Stimulated activated CD4-positive, alpha-beta T cell treated with anti-CD3 and anti-CD28 coated beads, Interleukin-2, amount 100 ng/mL, for 48 hours (primary cell): ENCODE measurements at places on chromosomes 6 and 20.

DNA sequence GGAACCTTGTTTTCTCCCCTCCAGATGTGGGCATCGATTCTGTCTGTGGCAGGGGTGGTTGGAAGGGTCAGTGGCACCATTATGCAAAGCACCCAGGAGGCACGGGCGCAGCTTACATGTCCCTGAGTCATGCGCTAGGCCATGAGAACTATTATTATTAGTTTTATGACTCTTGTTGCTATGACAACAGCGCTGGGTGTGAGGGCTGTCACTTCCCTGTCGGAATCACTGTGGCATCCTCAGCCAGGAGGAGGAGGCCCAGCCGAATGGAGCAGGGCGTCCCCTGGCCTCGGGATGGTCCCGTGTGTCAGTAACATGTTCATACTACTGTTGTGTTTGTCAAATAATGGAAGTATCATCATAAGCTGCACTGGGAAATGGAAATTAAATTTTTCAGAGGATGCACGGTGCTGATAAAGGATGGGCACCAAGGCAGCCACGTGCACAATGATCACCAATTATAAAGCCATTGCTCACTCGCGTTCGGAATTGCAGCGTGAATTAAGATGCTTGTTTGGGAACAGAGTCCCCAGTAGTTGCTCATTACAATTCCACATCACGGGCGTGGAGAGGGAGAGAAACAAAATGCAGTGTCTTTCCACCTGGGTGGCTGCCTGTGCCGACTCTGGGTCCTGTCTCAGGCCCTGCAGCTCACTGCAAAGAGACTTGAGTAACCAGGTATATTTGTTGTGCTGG is 247.9 kb downstream of the CDH4 start:
- no peak for DNase-seq

- DNase-seq: no peak
These were observed 13.1 kb downstream of the GABRR1 start for GRCh38 chr6:89204096-89204495.

DNA sequence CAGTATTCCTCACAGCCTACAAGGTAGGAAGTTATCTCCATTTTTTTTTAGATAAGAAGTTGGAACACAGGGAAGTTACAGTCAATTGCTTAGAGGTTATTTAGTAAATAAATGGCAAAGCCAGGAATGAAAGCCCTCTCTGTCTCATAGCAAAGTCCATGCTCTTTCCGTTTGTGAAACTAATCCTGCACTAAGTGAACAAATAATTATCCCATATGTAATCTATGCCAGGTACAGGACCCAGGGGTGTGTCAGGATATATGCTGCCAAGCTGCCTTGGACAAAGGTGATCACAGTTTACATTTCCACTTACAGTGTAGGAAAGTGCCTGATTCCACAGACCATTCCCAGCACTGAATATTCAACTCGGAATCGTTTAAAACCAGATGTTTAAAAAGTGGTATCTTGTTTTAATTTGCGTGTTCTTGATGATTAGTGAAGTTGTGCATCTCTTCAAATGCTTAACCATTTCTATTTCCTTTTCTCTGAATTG is 13.6 kb upstream of the GMDS start:
- DNase-seq: no peak

DNA sequence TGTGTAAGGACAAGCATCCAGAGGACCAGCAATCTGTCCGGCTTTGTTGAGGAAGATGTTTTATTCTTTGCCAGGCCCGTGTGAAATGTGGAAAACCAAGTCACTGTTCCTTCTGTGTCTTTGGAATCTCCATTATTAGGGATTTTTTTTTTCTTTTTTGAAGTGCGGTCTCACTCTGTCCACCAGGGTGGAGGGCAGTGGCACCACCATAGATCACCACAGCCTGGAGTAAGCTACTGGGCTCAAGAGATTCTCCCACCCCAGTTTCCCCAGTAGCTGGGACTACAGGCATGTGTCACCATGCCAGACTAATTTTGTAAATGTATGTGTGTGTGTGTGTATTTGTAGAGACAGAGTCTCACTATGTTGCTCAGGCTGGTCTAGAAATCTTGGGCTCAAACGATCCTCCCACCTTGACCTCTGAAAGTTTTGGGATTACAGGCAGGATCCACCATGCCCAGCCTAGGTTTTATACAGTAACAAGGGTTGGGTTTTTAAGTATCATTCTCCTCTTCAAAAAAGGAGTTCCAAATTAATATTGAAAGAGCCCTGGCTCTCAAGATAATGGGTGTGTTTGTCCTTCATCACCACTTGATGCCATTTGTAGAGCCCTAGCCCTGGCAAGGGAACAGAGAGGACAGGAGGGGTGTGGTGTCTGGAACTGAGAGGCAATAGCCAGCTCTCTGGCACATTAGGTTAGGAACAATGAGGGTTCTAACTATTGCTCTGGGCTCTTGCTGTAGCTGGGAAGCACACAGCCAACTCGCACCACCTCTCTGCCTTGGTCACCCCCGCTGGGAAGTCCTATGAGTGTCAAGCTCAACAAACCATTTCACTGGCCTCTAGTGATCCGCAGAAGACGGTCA is 3.1 kb downstream of the LAMP5 start:
- no peak for DNase-seq

- no peak for DNase-seq
These were observed 25.9 kb upstream of the EFHC1 start for GRCh38 chr6:52394251-52394666.

GRCh38 chr6:29631860-29632731 is 887 bp downstream of the GABBR1 start:
- no peak for DNase-seq

- no peak for DNase-seq
These were observed 954.3 kb downstream of the KIF16B start for GRCh38 chr20:15618912-15619311.

GRCh38 chr20:44912189-44912588 is 2.3 kb downstream of the PABPC1L start:
- DNase-seq: no peak

DNA sequence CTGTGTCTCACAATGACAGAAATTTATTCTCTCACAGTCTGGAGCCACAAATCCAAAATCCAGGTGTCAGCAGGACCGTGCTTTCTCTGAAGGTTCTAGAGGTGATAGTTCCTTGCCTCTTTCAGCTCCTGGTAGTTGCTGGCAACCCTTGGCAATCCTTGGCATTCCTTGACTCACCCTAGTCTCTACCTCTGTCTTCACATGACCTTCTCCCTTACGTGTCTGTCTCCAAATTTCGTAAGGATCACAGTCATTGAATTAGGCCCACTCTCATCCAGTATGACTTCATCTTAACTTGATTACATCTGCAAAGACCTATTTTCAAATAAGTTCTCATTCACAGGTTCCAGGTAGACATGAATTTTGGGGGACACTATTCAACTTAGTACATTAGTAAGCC is 143.1 kb downstream of the CEP57L1 start:
- DNase-seq: no peak

- DNase-seq: no peak
These were observed 6.3 kb downstream of the SDCBP2 start for GRCh38 chr20:1322511-1323245.

DNA sequence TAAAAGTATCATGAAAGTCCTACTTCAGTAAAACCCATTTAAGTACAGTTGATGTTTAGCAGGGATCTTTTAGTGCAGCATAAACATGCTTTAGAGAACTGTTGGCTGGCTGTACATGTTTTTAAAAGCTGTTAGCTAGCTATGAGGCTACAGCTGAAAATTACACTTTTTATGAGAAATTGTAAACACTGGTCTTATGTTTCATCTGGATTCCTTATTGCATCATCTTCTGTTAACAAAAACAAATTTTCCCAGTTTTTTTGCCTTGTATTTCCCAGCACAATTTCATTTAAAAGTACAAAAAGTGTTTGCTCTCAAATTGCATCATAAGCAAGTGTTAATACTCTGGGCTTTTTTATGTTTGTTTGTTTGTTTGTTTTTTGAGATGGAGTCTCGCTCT is 18.3 kb upstream of the HLA-E start:
- no peak for DNase-seq

- DNase-seq: no peak
These were observed 63.0 kb upstream of the MYL9 start for GRCh38 chr20:36478137-36478905.

- no peak for DNase-seq
These were observed 267.9 kb downstream of the ADGRG6 start for GRCh38 chr6:142569676-142570075.

- DNase-seq: no peak
These were observed 8.9 kb upstream of the FITM2 start for GRCh38 chr20:44319839-44320422.

DNA sequence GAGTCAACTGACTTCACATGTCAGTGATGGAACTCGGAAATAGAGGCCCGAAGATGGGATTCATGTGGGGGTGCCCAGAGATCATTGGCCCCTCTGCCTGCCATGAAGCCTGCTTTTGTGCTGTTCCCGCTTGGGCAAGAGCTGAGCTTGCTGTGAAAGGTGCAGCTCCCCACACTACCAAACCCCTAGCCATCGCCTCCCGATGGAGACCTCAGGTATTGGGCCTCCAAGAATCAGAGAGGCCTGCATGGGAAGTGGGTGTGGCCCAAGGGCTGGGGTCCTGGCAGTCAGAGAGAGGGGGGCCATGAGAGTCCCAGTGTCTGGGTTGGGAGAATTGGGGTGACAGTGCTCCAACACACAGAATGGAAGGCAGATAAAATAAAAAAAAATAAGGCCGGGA is 160.9 kb downstream of the SOD2 start:
- DNase-seq: no peak

DNA sequence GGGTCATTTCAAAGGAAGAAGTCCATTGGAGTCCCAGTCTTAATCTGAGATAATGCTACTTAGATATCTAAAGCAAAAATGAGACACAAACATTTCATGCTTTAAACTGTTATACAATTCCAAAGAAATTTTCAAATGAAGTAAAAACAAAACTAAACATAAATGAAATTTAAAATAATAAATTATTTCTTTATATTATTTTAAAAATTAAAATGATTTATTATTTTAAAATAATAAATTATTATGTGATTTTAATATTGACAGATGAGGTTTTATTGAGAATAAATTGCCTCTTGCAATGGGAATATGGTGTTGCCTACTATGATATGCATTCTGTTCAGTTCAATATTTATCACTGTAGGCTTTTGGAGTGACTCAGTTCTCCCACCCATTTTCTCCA is 93.7 kb upstream of the BACH2 start:
- DNase-seq: no peak

- no peak for DNase-seq
These were observed 24.5 kb downstream of the TTBK1 start for GRCh38 chr6:43267619-43268354.

- DNase-seq: no peak
These were observed 338.0 kb upstream of the PTCHD4 start for GRCh38 chr6:48449002-48449401.

DNA sequence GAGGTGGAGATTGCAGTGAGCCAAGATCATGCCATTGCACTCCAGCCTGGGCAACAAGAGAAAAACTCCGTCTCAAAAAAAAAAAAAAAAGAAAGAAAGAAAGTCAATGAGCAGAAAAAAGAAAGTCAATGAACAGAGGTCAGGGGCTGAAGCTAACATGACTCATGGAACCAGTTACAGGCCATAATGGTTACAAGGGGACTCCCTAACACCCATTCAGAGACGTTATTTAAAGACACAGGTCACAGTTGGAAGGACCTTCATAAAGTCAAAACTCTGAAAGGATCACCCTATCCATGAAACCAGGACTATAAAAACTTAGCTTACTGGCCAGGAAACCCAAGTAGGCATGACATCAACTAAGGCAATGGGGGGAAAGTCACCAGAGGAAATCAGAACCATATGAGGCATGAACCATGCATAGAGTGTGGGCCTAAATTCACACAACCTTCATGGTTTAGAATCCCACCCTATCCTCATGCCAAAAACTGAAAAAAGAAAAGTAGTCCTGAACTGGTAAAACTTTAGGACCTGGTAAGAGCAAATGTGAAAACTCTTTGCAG is 18.2 kb downstream of the FBXL4 start:
- no peak for DNase-seq

DNA sequence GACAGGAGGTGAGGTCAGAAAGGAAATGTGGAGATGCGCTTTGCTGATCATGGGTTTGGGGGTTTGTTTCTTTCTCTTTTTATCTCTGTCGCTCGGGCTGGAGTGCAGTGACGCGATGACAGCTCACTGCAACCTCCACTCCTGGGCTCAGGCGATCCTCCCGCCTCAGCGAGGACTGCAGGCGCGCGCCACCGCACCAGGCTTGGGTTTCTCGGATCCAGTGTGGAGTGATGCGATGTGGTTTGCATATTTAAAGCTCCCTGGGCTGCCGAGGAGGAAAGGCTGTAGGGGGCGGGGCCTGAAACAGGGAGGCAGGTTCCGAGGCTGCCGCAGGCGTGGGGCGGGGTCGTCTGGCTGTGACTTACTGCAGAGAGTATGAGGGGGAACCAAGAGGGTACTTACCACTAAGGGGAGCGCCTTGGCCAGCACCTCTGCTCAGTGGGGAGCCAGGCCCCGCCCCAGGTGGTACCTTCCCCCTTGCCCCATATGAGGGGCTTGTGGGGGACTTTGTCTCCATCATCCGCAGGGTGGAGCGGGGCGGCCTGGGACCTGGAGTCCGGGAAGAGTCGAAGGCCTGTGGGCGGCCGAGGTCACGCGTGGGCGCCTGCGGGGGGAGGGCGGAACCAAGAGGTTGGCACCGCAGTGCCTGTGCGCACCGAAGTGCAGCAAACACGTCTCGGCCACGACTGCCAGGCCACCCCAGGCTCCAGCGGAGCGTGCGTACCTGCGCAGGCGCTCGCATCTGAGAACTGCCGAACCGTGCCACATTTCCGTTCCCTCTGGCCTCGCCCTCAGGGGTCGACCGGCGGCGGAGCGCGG is 12.7 kb upstream of the BAK1 start:
- no peak for DNase-seq

GRCh38 chr6:165834613-165835259 is 171.7 kb upstream of the PDE10A start:
- no peak for DNase-seq

DNA sequence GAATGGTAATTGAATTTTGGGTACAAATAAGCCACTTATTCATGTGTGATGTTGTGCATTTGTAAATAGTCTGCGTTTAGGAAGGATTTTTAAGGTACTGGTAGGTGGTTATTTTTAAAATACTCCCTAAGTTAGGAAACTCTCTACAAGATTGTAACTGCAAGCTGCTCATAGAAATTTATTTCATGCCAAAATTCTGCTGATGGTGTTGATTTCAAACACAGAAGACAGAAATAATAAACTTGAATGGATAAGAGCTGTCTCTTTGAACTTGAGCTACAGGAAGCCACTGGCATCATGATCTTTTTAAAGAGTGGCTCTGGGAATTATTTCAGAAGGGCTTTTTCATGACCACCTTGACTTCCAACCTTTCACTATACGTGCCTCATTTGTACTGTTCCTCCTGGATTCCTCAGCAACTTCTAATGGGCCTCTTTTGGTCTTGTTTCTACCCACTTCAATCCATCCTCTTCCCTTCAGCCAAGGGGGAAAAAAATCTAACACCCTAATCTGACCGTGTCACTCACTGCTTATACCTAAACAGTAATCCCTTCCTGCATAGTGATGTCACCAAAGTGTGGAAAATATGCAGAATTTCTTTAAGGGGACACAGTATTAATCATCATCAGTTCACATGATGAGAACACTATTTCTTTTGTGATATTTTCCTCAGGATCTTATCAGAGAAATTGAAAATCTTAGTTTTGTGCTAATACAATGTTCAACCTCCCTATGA is 113.6 kb downstream of the PFDN4 start:
- DNase-seq: no peak

GRCh38 chr20:33558348-33559144 is 68.7 kb downstream of the CBFA2T2 start:
- no peak for DNase-seq

GRCh38 chr6:44264154-44265006 is 971 bp downstream of the NFKBIE start:
- DNase-seq: no peak
